Aorta (tissue), 5 donors: ENCODE measurements at places on chromosomes 4 and X. TPM values are rescaled to one million over a fixed set of nuclear protein-coding genes. Genes with fewer than 3 reads are reported as not detected.

STARD8 gene
- total RNA-seq, result 17.9 TPM

BST1 gene
- 9.3 TPM for total RNA-seq

FGFR3 gene
- total RNA-seq, result 1.2 TPM

F8A2 gene
- total RNA-seq, result not detected

HSD17B13 gene
- total RNA-seq, result 0.32 TPM

SLC10A4 gene
- not detected for total RNA-seq

DNA sequence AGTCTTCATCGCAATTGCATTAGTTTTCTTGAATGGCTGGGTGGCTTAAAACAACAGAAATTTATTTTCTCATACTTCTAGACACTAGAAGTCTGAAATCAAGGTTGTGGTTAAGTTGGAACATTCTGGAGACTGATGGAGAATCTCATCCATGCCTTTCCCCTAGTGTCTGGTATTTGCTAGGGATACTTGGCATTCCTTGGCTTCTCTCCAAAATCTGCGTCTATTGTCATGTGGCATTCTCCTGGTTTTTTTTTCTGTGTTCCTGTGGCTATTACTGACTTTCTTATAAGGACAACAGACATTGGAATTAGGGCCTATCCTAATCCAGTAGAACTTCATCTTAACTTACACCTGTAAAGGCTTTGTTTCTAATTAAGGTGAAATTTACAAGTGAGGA lies 272.8 kb upstream of the EPHA5 start:
- H3K4me3 ChIP-seq, result no peak overlapping the region
- H3K36me3 ChIP-seq, result no peaks in the 10 kb centered on the region
- no peaks in the 10 kb centered on the region for H3K27me3 ChIP-seq
- DNase-seq, result no peak
- no peaks in the 10 kb centered on the region for H3K4me1 ChIP-seq
- H3K27ac ChIP-seq, result no peak overlapping the region

DNA sequence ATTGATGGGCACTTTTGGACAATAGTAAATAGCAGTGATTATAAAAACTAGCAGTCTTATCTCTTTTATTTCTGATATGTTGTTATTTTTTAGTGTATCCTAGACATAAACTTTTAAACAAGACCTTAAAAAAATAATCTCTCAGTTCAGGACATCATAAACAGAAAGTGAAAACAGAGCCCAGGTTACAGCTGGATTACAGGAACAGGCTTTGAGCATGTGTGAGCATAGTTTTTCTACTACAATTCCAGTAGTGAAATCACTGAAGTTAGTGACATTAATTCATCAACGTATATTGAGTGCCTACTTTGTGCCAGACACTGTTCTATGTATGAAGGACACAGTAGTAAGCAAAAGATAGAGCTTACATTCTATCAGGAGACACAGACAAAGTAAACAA lies 16.9 kb downstream of the TRIM75 start:
- H3K27ac ChIP-seq, result no peak overlapping the region
- no peaks in the 10 kb centered on the region for H3K36me3 ChIP-seq
- no peaks in the 10 kb centered on the region for H3K4me1 ChIP-seq
- H3K27me3 ChIP-seq, result no peaks in the 10 kb centered on the region
- H3K4me3 ChIP-seq, result no peak overlapping the region

DNA sequence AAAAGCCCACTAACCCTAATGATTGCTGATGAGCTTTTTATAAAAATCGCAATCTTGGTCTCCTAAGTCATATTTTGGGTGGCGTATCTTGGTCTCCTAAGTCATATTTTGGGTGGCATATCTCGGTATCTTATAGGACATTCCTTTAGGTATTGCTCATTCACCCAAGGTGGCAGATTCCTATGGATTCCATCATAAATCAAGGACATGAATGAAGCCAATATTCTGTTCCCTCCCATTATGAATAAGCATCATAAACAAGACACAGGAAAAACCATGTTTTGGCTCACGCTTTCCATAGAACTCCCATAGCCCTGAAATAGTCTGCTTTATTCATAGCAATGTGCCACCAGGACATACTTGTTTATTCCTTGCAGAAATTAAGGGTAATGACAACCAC lies 95.0 kb upstream of the CD99 start:
- DNase-seq, result no peak
- no peaks in the 10 kb centered on the region for H3K4me1 ChIP-seq

DNA sequence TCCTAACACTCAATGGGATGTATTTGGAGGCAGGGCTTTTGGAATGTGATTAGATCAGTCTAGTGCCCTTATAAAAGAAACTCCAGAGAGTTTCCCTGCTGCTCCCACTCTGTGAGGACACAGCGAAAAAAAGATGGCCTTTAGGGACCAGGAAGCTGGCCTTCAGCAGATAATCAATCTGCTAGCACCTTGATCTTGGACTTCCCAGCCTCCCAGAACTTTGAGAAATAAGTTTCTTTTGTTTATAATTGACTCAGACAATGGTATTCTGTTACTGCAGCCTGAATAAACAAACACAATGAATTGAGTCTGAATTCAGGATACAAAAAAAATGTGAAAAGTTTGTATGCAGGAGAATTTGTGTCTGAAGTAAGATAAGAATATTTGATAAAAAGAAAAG lies 842.1 kb downstream of the FSTL5 start:
- no peaks in the 10 kb centered on the region for H3K36me3 ChIP-seq
- no peak overlapping the region for H3K4me3 ChIP-seq
- no peak overlapping the region for H3K27ac ChIP-seq
- DNase-seq, result no peak
- H3K27me3 ChIP-seq, result no peaks in the 10 kb centered on the region

DNA sequence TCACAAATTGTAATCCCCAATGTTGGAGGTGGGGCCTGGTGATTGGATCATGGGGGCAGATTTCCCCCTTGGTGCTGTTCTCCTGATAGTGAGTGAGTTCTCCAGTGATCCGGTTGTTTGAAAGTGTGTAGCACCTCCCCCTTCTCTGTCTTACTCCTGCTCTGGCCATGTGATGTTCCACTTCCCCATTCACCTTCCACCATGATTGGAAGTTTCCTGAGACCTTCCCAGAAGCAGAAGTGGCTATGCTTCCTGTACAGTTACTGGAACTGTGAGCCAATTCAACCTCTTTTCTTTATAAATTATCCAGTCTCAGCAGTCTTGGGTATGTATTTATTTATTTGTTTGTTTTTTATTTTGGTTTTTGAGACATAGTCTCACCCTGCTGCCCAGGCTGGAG lies 143.2 kb downstream of the CPE start:
- no peaks in the 10 kb centered on the region for H3K36me3 ChIP-seq
- H3K4me1 ChIP-seq, result no peaks in the 10 kb centered on the region
- H3K27me3 ChIP-seq, result no peaks in the 10 kb centered on the region
- no peak overlapping the region for H3K4me3 ChIP-seq

- no peaks in the 10 kb centered on the region for H3K27me3 ChIP-seq
- H3K4me1 ChIP-seq, result no peaks in the 10 kb centered on the region
- H3K27ac ChIP-seq, result no peak overlapping the region
Observed at GRCh38 chr4:46676364-46676763, 232.7 kb downstream of the COX7B2 start.

DNA sequence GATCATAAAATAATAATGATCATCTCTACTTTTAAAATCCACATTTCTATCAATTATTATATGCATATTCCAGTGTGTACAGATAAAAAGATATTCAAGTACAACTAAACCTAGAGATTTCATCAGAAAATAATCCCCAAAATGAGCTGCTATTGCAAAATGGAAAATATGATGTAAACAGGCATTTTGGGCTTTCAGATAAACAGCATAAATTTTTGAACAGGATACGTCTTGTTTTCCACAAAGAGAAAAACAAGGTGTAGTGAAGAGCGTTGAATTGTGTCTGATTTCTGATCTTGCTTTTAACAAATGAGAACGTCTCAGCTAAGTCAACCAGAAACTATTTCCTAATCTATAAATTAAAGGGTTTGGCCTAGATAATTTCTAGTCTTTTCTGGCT lies 349.6 kb upstream of the FTHL17 start:
- no peak overlapping the region for H3K27ac ChIP-seq
- H3K4me3 ChIP-seq, result no peak overlapping the region
- H3K4me1 ChIP-seq, result no peaks in the 10 kb centered on the region

DNA sequence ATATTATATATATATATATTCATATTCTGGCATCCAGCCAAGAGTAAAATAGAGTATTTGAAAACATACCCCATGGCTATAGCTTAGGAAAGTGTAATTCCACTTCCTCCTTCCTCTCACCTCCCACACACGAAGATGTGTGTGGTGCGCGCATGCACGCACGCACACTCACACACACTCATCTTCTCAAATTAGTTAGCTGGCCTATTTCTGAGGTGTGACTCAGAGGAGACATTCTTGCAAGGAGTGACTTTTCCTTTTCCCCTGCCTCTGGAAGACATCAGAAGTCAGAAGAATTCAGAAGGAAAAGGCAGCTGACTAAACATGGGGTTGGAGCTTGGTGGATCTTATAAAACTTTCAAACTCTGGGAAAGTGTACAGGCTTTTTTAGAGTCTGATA lies 8.8 kb downstream of the ENPEP start:
- H3K4me3 ChIP-seq, result no peak overlapping the region
- H3K36me3 ChIP-seq, result no peaks in the 10 kb centered on the region

DNA sequence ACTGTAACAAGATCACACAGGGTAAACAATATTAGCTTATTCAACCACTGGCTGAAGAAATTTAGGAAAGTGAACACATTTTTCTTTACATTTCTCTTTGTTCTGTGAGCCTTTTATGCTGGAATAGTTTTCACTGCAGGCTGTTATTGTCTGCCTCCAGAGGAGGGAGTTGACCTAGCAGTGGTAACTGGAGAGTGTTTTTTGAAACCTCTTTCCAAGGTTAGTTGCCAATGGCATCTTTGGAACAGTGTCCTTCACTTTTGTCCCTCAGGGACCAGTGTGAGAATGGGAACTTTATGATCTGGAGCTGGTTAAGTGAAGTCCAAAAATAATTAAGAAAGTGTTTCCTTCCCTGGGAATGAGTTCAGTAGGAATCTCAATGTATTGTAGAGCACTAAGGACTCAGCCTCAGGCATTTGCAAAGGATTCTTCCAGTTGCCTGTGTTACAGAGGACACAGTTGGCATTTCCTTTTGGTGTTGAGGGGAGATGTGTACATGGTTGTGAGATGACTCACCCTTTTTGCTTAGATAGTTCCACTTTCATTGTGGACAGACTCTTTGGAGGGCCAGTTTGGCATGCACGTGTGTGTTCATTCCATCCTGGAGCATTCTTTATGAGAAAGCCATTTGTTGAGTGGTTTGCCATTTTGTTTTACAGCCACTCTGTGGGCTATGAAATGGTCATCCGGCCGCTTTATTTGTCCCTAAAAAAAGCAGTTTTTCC lies 61.3 kb downstream of the AR start:
- H3K27me3 ChIP-seq, result no peaks in the 10 kb centered on the region
- no peak for DNase-seq
- H3K27ac ChIP-seq, result peak overlapping the region; percentile 28
- no peaks in the 10 kb centered on the region for H3K4me1 ChIP-seq

DNA sequence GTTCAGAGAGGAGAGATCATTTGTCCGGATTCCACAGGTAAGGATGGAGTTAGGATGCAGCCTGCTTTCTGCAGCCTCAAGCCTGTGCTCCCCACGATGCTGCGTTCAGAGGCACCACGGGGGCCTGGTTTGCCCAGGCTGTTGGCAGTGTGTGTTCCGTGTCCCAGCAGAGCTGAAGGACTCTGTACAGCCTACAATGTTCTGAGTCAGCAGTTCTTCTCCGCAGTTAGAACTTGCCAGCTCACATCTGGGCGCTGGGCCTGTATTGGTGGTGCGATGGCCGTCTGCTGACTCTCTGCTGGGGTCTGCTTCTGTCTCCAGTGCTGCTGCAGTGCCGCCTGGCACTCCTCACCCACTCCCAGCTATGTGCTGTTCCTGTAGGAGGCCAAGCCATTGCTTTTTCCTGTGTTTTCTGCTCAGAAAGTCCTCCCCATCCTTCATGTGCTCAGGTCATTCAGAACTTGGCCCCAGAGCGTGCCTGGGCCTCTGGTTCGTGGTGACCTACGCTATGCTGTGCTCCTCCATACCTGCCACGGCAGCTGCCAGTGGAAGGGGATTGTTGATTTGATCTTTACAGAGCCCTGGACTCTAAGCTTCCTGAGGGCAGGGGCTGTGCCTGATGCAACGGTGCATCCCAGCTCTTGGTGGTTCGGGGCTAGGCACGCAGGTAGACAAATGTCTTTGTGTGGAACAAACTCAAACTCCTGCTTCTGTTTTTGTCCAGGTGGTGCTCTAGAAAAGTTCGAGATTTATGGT lies 42.6 kb upstream of the TADA2B start:
- no peaks in the 10 kb centered on the region for H3K36me3 ChIP-seq
- DNase-seq, result no peak
- no peak overlapping the region for H3K27ac ChIP-seq
- H3K27me3 ChIP-seq, result no peaks in the 10 kb centered on the region

DNA sequence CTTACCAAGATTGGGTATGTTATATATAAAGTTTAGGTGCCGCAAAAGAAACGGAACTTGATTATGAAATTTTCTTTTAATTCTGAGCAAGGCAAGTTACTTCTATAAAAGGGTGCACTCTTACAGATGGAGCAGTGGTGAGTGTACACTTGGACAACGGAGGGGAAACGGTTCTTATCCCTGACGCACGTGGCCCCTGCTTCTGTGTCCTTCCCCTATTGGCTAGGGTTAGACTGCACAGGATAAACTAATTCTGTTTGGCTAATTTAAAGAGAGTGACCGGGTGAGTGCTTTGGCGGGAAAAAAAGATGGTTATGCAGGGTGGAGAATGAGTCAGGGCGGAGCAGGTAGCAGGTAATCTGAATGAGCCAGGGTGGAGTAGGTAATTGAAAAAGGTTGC lies 149.5 kb downstream of the GC start:
- no peak overlapping the region for H3K4me3 ChIP-seq
- H3K27me3 ChIP-seq, result no peaks in the 10 kb centered on the region
- no peaks in the 10 kb centered on the region for H3K36me3 ChIP-seq
- no peaks in the 10 kb centered on the region for H3K4me1 ChIP-seq
- no peak for DNase-seq
- H3K27ac ChIP-seq, result no peak overlapping the region

- no peaks in the 10 kb centered on the region for H3K27me3 ChIP-seq
- no peak overlapping the region for H3K4me3 ChIP-seq
- no peak overlapping the region for H3K27ac ChIP-seq
- DNase-seq, result no peak
- H3K36me3 ChIP-seq, result no peaks in the 10 kb centered on the region
Observed at GRCh38 chr4:37095925-37096324, 148.6 kb upstream of the NWD2 start.

GRCh38 chr4:73653695-73654106 lies 33.5 kb upstream of the RASSF6 start:
- H3K4me3 ChIP-seq, result no peak overlapping the region
- H3K4me1 ChIP-seq, result peaks cover 7% of the 10 kb centered on the region
- DNase-seq, result no peak
- H3K36me3 ChIP-seq, result no peaks in the 10 kb centered on the region
- no peaks in the 10 kb centered on the region for H3K27me3 ChIP-seq
- H3K27ac ChIP-seq, result no peak overlapping the region

GRCh38 chr4:159684061-159684460 lies 581.2 kb downstream of the RAPGEF2 start:
- no peaks in the 10 kb centered on the region for H3K36me3 ChIP-seq
- no peak for DNase-seq
- no peaks in the 10 kb centered on the region for H3K27me3 ChIP-seq
- no peak overlapping the region for H3K27ac ChIP-seq
- no peak overlapping the region for H3K4me3 ChIP-seq
